ENCODE measurements at places on chromosomes 13 and 19.

DNA sequence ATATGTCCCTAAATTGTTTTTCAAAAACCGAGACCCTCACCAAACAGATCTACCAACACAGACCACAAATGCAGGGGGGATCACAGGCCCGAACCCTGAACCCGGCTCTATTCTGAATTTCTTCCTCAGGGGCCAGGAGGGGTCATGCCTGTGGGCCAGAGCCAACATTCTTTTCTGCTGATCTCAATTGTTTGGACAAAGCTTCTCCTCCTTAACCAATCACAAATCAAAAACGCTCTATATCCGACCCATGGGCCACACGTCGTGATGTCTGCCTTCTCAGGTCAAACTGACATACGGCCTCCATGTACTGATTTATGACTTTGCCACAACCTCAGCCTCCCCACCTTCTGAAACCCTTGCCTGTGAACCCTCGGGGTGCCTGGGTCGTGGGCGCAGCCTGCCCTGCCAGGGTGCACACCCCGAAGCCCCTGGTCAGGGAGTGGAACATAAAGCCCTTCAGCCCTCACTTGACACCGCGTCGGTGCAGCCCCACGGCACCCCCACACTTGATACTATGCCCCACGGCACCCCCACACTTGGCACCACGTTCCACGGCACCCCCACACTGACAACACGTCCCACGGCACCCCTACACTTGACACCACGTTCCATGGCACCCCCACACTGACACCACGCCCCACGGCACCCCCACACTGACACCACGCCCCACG, 58.4 kb upstream of the C13orf46 start:
- no peak for DNase-seq

GRCh38 chr19:10682397-10683063, 18.7 kb upstream of the QTRT1 start:
- DNase-seq: no peak

GRCh38 chr19:19742773-19743172, 9.9 kb upstream of the ZNF14 start:
- DNase-seq: no peak

GRCh38 chr13:96822895-96823294, 171.4 kb downstream of the OXGR1 start:
- DNase-seq: no peak

DNA sequence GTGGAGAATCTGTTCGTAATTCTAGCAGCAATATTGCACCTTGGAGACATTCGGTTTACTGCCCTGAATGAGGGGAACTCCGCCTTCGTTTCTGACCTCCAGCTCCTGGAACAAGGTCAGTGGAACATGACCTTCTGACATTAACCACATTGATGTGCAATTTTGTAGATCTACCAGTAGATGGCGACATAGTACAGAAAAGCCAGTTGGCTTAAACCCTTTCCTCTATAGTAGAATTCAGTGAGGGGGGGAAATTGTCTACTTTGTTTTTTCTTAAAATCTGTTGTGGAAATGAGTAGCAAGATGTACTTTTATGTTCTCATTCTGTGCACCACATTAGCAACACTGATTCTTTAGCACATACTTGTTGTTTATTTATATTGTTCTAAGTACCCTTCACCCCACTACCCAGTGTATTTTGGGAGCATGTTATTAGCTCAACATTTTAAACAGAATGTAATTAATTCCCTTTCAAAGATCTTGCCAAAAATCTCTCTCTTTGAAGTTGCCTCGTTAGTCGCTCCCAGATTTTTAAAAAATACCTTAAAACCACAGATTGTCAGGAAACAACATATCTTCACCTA, 332.2 kb downstream of the MYO16 start:
- no peak for DNase-seq

DNA sequence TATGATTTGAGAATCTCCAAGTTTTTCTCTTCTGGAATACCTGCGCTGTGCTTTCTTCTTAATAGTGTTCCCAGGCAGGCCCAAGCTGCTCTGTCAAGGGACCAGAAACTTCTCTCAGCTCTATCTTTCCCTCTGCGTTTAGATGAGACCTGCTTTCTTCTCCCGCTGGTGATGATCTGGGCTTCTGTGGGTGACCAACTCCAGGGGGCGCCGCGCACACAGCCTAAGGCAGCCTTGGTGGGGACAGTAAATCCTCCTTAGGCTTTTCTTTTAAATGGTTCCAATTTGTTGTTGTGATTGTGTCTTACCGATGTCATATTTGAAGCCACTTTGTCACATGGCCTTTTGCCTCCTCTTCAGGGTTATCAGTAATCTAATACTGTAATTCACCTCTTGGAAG, 439.4 kb upstream of the KLF12 start:
- no peak for DNase-seq

DNA sequence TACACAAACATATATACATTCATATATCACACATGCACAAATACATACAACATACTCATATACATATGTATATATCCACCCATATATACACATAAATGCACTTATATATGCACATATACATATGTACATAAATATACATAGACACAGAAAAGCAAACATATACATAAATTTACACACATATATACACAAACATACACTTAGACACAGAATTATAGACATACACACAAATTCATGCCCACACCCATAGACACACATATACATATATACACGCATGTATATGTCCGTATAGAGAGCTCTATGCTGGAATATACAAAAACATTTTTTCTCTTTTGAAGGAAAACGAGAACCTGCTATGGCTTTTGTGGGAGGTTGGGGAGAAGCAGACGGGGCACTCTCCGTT, 20.6 kb downstream of the PNMA8A start:
- DNase-seq: no peak

- DNase-seq: no peak
These were observed 74.9 kb downstream of the ALOX5AP start for GRCh38 chr13:30810261-30810701.

- no peak for DNase-seq
These were observed 12.3 kb upstream of the WDR18 start for GRCh38 chr19:971795-972194.

DNA sequence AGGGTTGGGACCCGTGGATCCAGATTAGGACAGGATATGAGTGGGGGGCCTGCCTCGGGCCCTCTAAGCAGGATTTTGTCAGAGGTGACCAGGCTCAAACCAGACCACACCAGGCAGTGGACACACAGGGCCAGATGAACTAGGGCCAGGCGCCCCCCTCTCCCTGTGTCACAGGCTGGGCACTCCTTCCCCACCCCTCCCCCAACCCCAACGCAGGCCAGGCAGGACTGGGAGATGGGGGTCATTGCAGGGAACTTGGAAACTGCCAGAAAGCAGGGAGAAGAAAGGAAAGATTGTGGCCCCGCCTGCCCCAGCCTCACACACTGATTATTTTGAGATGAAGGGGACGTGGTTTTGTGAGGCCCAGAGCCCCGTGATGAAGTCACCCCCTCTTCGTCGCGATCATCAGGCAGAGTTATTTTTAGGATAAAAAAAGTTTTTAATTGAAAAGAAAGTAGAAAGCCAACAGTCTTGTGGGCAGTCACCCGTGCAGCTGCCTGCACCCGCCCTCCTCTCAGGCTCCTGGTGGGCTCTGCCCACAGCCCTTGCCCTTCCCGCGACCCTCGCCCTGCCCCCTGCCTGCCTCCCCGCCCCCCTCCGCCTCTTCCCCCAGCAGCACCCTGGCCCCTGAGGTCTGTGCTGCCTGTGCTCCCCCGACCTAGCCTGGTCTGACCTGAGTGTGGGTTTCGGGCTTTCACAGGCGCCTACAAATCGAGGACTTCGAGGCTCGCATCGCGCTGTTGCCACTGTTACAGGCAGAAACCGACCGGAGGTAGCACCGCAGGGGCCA, 1.9 kb upstream of the YJEFN3 start:
- DNase-seq: no peak

DNA sequence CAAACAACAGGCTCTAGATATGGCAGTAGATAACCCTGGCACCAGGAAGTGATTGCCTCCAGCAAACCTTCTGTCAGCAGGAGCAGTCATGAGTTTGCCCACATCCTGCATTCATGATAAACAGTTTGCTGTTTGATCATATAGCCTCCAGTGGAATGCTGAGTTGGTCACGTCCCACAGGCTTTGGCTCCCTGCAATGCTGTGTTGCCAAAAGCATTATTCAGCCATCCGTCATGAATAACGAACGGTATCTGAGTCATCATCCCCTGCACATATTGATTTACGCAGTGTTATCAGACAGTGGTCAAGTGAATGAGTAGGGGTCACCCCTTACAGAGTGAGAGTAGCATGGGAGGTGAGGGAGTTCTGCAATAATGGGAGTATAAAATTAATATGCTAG, 21.9 kb upstream of the ZNF432 start:
- no peak for DNase-seq

- DNase-seq: no peak
These were observed 9.1 kb downstream of the COL4A2 start for GRCh38 chr13:110316196-110316595.

DNA sequence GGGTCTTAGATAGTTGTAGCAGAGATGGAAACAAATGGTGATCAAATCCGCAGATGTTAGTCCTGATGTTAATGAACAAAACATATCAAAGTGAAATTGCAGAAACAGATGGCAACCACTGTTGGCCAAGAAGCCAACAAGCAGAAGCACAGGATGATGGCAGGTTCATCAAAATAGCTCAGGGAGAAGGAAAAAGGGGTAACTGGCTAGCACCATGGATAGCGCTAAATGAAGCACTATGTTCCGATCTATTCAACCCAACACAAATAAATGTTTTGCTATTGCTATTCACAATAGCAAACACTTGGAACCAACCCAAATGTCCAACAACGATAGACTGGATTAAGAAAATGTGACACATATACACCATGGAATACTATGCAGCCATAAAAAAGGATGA, 413.7 kb downstream of the FGF14 start:
- no peak for DNase-seq

- DNase-seq: no peak
These were observed 8.3 kb upstream of the NAA16 start for GRCh38 chr13:41302743-41303142.

DNA sequence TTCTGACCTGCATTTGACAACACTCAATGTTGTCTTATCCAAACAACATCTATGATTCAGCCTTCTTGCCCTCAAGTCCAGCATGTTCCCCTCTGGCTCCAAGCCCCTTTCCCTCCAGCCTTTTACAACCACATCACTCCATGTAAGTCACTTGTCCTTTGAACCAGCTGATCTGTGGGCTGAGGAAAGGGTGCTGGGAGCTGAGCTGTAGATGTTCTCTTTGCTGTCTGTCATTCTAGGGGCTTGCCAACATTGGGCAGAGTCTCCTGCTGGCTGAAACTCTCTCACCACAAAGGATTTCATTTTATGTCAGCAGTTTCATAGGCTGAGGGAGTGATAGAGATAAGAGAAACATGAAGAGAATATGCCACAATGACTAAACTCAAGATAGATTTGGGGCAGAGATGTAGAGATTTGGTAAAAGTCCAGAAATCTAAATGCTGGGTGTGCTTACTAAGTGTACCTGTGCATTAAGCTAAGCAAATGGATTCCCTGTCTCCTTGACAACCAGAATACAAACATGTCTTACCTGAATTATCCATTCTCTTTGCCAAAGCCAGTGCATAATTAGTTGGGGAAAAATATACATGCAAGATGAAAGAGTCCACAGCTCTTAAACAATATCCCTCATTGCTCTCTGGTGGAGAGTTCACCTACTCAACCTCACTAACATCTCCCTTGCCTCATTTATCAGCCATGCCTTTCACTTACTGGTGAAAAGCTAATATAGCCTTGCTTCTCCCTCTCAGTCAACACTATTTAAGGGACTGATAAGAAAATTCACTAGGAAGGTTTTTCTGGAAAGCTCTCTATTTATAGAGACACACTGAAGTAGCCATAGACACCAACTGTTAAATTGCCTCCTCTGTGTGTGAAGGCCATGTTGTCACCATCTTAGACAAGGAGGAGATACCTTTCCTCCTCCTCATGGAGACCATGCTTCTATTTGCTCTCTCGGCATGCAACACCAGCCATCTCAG, 175.5 kb upstream of the SERP2 start:
- no peak for DNase-seq
